SK-N-DZ (cell line): ENCODE measurements at places on chromosomes 1 and 21.

GRCh38 chr1:108043707-108044106 is 78.7 kb upstream of the VAV3 start:
- no peak for DNase-seq

DNA sequence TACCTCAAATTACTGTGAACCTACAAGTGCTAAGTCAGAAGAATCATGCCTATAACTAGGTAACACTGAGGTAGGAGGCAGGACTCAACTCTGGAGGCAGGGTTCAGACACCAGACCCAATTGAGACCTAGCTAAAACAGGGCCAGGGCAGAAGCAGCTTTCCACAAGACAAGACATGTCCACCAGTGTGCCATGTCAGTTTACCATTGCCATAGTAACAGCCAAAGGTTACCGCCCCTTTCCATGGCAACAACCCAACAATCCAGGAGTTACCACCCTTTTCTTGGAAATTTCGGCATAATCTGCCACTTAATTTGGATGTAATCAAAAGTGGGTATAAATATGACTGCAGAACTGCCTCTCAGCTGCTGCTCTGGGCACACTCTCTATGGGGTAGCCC is 432.3 kb downstream of the DPYD start:
- no peak for DNase-seq

DNA sequence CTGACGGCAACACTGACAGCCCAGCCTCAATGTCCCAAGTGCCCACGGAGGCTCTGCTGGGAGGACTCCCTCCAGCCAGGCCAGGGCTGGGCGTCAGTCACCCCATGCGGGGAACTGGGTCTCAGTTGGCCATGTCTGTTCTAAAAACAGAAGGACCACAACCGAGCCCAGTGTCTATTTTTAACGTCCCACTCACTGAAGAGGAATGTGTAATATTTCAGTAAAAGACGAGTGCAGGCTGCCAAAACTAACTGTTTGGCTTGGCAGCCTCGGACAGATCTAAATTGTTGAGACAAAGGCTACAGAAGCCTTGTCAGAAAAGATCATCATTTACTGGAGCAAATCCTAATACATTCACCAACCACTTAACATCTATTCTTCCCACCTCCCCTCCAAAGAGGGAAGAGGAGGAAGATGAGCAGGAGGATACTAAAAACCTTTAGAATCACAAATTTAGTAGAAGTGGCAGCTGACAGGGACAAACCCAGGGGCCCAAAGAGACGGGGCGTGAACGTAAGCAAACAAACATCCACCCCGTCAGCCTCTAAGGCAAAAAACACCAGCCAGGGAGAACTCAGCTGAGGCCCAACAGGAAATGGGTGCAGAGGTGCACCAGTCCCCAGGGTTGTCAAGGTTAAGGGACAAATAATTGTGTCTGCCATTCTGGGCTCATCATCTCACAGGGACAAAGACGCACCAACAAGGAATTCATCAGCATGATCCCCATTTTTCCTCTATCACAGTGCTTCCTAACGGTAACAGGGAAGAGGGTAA is 18.7 kb downstream of the C1orf198 start:
- no peak for DNase-seq

DNA sequence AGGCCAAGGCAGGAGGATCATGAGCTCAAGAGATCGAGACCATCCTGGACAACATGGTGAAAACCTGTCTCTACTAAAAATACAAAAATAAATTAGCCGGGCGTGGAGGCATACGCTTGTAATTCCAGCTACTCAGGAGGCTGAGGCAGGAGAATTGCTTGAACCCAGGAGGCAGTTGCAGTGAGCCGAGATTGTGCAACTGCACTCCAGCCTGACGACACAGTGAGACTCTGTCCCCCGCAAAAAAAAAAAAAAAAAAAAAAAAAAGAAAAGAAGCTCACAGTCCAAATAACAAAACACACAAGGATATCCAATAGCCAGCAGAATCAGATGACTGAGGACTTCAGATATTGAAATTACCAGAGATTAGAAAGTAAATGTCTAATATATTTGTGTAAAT is 11.8 kb downstream of the AHCTF1 start:
- DNase-seq = no peak

GRCh38 chr1:44012404-44012803 is 18.9 kb downstream of the SLC6A9 start:
- no peak for DNase-seq

GRCh38 chr1:229316166-229316565 is 26.7 kb downstream of the CCSAP start:
- DNase-seq = no peak

GRCh38 chr1:65896721-65897120 is 104.0 kb downstream of the PDE4B start:
- DNase-seq = no peak

GRCh38 chr1:101238681-101239094 is 1.9 kb downstream of the S1PR1 start:
- peak; percentile 70 for DNase-seq

- DNase-seq = no peak
Observed at GRCh38 chr1:180773210-180773865, 139.4 kb upstream of the KIAA1614 start.

DNA sequence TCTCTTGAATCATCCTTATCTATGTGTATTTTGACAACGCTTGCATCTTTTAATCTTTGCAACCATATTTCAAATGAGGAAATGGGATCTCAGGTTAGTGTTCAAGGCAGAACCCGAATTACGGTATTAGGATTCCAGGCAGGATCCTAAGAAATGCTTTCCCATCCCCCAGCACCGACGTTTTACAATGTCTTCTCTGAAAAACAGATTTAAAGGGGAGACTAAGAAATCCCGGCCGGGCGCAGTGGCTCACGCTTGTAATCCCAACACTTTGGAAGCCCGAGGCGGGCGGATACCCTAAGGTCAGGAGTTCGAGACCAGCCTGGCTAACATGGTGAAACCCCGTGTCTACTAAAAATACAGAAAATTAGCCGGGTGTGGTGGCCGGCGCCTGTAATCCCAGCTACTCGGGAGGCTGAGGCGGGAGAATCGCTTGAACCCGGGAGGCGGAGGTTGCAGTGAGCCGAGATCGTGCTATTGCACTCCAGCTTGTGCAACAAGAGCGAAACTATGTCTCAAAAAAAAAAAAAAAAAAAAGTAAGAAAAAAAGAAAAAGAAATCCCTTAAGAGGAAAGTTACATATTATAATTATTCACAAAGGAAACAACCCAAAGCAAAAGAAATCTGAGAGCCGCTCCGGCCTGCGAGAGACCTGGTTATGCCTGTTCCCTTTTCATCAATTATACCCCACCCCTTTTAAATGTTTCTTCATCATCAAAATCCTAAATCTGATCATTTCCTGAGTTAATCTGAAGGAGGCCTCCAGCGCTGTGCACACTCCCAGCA is 801 bp upstream of the GORAB start:
- DNase-seq = no peak

GRCh38 chr1:156371553-156372264 is 2.7 kb downstream of the RHBG start:
- DNase-seq = no peak

DNA sequence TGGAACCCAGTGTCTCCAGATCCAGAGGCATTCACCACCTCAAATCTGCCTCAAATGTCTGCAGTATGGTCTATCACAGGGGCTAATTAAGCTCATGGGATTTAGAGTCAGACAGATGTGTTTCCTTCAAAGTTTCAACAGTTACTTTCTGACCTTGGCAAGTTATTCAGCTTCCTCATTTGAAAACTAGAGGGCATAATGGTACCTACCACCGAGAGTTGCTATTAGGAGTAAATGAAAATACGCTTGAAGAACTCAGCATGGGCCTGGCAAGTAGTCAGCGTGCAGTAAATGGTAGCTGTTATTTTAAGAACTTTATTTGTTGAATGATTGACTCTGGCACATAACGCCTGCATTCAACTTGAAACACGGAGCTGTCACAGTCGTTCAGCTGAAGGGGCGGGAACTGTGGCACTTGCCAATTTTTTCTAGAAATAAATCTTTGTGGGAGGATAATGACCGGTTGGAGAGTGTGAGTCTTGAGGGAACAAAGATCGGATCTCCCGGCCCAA is 1.2 kb upstream of the CAP1 start:
- peak; percentile 6 for DNase-seq

DNA sequence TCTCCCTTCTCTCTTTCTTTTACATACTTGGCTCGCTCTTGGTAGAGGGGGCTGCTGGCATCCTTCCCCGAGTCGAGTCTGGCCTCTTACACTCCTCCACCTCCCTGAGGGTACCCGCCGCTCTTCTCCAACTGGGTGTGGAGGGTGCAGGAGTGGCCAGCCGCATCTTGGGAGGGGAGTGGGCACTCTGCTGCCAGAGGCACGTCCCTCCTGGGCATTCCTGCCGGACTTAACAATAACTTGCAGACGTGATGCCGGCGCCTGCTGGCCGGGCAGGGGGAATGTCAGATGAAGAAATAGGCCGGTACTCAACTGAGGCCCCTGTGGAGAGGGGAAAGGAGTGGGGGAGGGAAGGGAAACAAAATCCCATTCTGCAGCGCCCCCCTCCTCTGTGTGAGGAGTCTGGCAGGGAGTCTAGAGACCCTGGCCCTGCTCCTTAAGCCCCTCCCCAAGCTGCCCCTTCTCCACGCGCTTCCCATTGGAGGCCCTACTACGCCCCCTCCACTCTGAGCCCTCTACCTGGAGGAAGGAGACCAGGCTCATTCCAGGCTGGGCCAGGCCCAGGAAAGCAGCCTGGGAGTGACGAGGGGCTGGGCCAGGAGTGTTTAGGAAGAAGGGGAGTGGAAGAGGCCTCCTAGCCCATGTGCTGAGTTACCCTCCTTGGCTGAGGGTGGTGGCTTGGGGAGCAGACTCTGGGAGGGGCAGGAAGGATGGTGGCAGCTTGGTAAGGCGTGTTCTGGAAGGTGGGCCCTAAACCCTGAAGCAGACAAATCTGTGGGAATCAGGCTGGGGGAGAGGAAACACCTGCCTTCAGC is 1.8 kb downstream of the ATP2B4 start:
- DNase-seq = no peak

DNA sequence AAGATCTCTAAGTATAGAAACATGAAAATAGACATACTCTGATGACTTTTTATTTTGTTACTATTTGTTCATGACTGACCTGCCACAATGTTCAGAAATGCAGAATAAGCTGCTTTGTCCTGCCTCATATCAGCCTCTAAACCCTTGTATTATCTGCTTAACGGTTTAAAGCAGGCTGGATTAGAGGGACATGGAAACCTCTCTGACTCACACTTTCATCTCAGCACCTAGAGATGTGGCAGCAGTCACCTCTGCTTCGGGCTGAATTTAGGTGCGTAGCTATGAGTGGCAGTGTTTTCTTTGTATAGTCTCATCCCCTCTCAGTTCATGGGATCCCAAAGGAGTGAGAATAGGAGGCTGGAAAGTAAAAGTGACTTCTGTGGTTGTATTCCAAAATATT is 255.4 kb downstream of the RGS7 start:
- DNase-seq = no peak

GRCh38 chr1:101280049-101280592 is 43.3 kb downstream of the S1PR1 start:
- no peak for DNase-seq
